ENCODE measurements at places on chromosomes 2 and 18.
A peak's percentile ranks its signal among the peaks of the same experiment; 100 is the strongest.

DNA sequence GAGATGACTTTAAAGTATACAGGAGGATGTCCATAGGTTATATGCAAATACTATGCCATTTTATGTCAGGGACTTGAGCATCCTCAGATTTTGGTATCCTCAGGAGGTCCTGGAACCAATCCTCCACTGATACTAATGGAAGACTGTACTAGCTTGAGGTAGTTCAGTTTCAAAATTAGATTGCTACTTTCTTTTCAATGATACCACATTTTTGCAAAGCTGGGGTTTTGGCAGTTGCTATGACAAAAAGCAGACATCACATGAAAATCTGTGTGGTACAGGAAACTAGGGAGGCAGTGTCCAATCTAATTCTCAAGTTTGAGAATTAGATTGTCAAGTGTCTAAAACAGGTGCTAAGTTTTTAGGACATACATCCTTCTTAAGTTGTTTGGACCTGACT, 14.2 kb downstream of the EHBP1 start:
- DNase-seq = no peak

GRCh38 chr2:98442488-98442887, 2.2 kb upstream of the INPP4A start:
- DNase-seq = no peak

- DNase-seq = no peak
These were observed 14.8 kb upstream of the EIF2AK2 start for GRCh38 chr2:37171624-37171950.

GRCh38 chr18:23178661-23179081, 43.4 kb downstream of the CABLES1 start:
- DNase-seq = no peak

DNA sequence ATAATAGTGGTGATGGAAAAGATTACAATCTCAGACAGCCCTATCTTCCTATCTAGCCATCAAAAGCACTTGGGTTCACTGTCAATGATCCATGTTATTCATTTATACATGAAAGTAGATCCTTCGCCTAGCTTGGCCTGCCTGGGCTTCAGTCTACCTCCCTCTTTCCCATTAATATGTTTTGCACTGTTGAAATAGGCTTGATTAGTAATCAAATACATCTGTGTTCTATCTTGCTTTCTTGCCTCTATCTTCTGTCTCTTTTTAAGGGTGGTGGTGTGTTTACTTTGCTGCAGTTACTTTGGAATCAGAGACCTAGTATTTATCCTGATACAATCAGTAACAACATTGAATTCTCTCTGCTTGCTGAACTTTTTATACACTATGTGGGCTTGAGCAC, 521.2 kb downstream of the TNS1 start:
- no peak for DNase-seq

DNA sequence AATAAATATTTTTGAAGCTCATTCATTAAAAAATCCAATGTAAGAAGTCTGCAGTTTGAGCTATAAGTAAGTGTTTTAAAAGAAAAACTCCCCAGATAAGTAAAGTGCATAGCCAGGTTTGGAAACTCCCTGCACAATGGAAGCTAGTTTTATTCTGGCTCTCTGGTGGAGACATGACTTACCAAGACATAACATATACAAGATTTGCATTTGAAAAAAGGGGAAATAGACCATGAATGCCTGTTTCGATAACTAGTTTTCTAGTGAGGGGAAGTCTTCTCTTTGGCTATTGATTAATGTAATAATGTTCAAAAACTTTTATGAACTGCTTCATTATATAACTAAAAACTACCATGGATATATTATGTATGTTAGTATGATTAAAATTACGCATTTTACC, 435.2 kb downstream of the ARHGAP15 start:
- DNase-seq = no peak

DNA sequence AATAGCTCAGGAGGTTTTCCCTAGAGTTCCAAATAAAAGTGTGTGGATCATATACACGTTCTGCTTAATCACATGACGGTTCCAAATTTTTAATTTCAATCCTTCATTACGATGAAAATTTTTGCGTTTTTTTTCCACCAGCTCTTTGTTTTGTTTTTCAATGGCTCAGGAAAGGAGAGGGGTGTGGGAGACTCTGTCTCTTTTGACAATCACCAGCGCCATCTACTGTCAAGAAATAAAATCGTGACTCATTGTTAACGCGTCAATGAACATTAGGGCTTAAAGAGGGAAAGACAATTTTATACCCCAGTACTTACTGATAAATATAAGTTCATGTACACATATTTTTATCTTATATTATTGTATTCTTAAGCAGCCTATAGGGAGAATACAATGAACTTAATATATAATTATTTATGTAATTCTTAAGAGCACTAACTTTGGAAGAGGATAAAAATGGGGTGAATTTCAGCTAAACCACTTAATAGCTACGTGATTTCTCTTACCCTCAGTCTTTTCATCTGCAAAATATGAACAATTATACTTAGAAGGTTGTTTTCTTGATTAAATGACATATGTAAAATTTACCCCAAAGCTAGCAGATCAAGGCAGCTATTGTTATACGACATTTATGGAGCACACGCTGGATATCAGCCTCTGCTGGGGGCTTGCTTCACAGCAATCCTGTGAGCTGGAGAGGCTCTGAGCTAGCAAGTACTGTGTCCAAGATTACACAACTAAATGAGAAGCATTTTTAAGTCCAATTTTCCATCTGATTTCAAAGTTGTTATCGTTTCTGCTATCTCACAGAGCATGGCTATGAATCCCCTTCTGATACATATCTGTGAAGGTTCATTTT, 47.4 kb upstream of the RMDN2 start:
- DNase-seq = no peak

- DNase-seq = no peak
These were observed 734.5 kb upstream of the ACVR2A start for GRCh38 chr2:147110317-147110716.

GRCh38 chr2:238227587-238228032, 12.2 kb downstream of the HES6 start:
- no peak for DNase-seq

GRCh38 chr2:108869542-108869941, 83.0 kb downstream of the CCDC138 start:
- no peak for DNase-seq

DNA sequence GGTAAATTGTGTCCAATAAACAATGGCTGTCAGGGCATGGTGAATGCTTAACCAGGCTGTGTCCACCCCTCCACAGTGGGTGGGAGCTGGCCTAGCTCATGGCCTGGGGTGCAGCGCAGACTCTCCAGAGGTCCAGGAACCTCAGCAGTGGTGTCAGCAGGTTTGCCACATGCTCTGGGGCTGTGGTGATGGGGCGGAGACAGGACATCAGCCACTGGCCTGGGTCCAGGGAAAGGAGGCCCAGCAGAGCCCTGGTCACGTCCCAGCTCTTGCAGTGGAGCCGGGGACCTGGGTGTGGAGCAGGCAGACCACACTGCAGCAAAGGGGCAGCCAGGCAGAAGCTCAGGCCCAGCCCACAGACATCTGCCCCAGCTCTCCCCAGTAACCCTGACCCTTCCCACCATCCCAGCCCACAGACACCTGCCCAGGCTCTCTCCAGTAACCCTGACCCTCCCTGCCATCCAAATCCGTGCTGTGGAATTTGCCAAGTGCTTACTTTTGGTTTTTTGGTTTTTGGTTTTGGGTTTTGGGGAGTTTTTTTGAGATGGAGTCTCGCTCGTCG, 13.8 kb upstream of the KIF1A start:
- no peak for DNase-seq

DNA sequence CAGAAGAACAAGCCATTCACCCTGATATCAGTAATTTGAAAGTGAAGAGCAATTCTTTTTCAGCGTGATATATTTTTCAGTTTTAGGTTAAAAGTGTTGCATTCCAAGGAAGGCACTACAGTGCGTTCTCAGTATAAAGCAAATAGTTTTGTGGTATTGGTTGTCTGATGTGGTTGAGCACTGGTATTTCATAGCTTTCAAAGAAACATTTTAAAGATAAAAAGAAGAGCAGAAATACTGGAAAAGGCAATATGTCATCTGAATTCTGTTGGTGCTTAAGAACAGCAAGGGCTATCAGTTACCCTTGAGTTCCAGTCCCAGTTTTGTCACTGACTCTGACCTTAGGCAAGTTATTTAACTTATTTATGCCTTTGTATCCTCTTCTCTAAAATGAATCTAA, 191.6 kb downstream of the BABAM2 start:
- no peak for DNase-seq

GRCh38 chr2:70905443-70906421, 30.0 kb upstream of the ATP6V1B1 start:
- DNase-seq = no peak

- no peak for DNase-seq
These were observed 127.3 kb upstream of the TACR1 start for GRCh38 chr2:75326645-75327044.

DNA sequence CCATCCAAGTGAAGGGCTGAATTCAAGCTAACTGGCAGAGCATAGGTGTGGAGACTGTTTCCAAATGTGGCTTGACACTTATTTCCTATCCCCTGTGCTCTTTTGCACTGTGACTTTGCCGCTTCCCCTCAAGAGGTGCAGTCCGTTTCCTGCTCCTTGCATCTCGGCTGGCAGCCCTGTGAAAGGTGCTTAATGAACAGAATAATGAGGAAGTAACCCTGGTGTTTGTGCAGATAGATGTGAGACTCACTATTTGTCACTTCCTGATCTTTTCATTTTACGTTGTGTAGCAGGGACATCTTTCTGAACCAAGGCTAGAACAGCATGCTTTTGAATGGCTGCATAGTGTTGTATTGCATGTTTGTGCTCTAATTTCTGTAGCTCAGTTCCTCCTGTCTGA, 60.8 kb downstream of the CEP192 start:
- no peak for DNase-seq

GRCh38 chr2:11500702-11501303, 33.0 kb upstream of the GREB1 start:
- DNase-seq = no peak

DNA sequence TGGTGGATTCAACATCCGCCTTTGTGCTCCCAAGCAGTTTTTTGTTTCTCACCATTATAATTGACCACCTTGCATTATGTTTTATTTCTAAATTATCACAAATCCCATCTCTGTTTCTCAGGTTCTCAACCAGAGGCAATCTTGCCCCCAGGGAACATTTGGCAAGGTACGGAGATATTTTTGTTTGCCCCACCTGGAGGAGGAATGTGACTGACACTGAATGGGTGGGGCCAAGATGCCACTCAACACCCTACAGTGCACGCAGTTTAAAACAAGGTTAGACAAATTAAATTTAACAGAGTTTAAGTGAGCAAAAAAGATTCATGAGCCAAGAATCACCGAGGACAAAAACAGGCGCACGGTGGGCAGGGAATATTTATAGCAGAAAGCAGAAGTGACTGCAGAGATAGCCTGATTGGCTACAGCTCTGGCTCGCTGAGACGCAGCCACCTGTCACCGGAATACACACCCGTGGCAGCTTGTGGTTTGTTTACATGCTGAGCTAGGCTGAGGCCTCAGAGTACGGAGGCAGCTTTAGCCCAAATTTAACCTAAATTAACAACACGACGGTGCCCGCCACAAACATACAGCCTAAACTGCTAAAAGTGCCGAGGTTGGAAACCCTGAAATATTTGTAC, 150.0 kb upstream of the ALKAL2 start:
- DNase-seq = peak; percentile 14

DNA sequence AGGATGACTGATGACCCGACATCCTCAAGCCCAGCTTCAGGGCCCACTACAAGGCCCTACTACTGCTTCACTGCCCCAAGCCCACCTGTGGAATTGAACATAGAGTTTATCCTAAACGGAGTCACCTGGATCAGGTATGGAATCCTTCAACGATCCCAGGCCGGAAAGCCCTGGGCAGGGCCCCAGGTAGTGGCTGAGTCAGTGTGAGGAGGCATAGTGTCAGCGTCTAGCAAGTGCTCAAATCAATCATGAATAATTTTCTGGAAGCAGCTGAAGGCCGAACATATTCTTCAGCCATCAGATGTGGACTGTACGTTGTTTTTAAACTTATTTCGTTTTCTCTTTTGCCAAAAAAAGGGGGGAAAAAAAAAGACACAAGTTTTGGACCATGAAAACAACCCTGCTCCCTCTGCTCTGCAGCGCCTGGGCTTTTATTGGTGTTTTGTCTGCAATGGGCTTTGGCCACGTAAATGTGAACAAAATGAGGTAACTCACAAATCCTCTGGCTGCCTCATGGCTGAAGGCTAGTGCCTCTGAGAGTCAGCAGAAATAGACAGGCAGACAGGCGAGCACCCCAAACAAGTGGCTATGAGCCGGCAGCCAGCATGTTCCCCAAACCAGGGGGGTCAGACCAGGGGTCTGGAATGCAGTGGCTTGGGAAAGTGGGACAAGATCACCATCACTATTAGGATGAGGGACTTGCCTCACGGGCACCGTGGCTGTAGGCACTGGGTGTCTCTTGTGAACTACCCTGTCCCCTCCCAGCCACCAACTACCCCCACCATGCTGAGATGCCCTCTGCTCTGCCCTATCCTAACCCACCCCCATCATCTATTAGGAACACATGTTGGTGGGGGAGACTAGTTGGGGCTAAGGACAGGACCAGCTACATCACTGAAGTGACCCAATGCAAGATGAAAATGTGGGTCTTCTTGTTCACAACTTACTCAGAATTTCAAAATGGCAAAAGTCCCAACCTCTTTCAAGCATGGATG, 51.4 kb downstream of the TTC32 start:
- no peak for DNase-seq

DNA sequence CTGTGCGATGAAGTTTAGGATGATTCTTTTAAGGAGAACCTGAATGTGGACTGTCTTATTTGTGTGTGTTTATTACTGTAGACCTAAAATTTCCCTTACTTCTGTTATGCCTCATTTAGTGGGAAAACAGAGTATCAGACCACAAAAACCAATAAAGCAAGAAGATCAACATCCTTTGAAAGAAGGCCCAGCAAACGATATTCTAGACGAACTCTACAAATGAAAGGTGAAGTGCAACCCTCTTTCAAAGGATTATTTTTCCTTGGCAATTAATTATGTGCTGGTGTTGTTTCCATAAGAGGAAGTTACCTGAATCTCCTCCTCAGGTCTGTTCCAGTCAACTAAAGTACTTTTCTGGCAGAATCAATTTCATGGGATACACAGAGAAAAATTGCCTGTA, 78.6 kb downstream of the EPB41L5 start:
- DNase-seq = no peak

GRCh38 chr2:217650716-217651360, 352.0 kb downstream of the TNS1 start:
- DNase-seq = no peak

DNA sequence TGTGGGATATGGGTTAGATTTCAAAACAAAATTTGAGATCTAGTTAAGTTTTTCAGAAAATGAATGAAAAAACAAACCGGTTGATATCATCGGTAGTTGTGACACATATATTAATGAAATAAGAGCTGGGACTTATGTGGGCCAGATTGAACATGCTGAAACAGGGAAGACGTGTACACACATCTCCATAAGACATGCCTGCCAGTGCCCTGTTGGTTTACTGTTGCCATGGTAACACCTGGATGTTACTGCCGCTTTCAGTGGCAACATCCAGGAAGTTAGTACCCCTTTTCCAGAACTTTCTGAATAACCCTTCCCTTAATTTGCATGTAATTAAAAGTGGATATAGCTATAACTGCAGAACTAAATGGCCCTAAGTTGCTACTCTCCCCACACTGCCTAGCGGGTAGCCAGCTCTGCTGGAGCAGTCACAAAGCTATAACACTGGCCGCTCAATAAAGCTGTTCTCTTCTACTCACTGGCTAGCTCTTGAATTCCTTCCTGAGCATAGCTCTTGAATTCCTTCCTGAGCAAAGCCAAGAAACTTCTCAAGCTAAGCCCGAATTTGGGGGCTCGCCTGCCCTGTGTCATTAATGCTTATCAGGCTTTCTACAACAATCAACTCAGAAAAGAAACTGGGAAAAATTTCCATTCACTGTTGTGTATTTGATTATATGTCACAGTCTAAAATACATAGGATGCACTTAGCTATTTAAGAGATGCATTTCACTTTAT, 776.3 kb upstream of the CDH7 start:
- DNase-seq = no peak

Measured in NCI-H1436 treated with DMSO at 0.1 percent for 48 hours (cell line).